ENCODE measurements at places on chromosomes 5 and 9.
A peak's percentile ranks its signal among the peaks of the same experiment; 100 is the strongest.

DNA sequence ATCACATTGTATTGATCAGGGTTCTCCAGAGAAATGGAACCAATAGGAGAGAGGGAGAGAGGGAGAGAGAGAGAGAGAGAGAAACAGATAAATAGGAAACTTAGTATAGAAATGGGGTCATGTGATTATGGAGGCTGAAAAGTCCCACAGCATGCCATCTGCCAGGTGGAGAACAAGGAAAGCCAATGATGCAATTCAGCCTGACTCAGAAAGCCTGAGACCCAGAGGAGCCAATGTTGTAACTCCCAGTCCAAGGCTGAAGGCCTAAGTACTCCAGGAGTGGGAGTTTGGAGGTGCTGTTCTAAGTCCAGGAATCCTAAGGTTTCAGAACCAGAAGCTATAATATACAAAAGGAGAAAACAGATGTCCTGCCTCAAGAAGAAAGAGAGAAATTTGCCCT lies 48.4 kb upstream of the ISOC1 start:
- no peak for DNase-seq

DNA sequence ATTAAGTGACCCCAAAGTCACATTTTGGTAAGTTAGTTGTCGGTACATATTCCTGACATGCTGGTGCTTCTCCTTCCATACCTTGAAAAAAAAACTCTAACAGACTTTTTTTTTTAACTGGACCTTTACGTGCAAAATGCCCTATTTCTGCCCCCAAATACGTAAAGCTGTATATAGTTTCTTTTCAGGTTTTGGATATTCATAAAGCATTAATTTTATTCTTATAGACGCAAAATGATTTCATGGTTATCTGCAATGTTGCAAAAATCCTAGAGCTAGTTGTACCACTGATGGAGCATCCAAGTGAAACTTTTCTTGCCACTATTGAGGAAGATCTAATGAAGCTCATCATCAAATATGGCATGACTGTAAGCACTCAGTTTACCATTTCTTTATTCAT lies 167.6 kb downstream of the NIPBL start:
- no peak for DNase-seq

GRCh38 chr9:124041817-124042116 lies 30.2 kb downstream of the LHX2 start:
- no peak for DNase-seq

DNA sequence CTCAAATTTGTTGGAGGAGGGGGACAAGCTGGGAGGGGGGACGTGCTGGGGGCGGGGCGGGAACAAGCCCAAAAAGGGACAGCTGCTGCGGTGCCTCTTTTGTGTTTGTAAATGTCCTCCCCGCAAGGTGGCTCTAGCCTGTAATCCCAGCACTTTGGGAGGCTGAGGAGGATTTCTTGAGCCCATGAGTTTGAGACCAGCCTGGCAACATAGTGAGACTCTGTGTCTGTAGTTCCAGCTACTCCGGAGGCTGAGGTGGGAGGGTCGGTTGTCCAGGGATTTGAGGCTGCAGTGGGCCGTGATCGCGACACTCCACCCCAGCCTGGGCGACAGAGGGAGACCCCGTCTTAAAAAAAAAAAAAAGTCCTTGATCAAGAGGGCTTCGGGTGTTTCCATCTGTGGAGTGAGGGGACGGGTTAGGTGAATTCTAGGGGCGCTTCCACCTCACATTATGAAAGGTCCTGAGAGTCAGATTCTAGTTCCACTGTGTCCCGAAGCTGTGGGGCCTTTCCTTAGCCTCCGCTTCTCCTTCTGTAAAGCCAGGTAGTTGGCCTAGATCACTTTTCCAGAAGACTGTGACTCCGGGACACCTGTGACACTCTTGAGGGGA lies 779 bp upstream of the CTNNA1 start:
- peak; percentile 72 for DNase-seq

DNA sequence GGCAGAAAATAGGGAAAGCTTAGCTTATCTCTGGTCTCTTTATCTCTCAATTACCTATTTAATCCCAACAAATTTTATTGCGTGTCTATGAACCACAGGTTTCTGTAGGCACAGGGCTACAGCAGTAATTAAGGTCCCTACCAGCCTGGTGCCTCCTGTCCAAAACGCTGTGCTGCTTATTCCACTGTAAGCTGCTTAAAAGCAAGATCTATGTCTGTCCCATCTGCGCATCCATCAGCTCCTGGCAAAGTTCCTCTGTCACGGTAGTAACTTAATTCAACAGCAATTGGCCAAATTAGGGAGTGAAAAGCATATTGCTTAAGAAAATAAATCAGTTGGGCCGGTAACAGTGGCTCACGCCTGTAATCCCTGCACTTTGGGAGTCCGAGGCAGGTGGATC lies 235.8 kb upstream of the VLDLR start:
- no peak for DNase-seq

DNA sequence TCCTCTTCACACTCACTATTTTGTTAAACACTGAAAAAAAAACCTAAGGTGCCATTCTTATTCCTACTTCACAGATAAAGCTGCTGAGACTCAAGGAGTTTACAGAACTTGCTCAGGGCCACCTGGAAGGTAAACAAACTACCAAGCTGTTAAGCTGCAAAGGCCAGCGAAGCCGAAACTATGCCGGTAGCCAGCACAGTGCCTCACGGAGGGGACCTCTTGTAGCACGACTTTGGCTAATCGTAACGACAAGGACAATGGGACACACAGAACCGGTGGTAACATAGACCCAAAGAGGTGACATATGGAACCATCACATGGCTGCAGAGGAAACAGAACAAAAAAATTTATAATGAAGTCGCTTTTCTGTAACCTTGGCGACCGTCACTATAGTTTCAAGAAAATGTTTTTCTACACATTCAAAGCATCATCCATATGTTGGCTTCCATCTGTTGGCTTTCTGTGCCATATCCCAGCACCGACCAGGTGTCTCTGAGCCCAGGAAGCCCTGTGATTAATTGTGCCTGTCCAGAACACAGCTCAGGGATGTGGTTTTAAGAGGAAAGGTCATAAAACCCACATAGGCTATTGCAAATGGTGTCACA lies 60.3 kb downstream of the S1PR3 start:
- peak; percentile 13 for DNase-seq
